ENCODE measurements at places on chromosomes 1 and 21.

- DNase-seq = peak; percentile 31
These were observed 36.8 kb downstream of the RAP1A start for GRCh38 chr1:111656086-111657017.

GRCh38 chr1:204680461-204680860, 5.1 kb downstream of the LRRN2 start:
- no peak for DNase-seq

DNA sequence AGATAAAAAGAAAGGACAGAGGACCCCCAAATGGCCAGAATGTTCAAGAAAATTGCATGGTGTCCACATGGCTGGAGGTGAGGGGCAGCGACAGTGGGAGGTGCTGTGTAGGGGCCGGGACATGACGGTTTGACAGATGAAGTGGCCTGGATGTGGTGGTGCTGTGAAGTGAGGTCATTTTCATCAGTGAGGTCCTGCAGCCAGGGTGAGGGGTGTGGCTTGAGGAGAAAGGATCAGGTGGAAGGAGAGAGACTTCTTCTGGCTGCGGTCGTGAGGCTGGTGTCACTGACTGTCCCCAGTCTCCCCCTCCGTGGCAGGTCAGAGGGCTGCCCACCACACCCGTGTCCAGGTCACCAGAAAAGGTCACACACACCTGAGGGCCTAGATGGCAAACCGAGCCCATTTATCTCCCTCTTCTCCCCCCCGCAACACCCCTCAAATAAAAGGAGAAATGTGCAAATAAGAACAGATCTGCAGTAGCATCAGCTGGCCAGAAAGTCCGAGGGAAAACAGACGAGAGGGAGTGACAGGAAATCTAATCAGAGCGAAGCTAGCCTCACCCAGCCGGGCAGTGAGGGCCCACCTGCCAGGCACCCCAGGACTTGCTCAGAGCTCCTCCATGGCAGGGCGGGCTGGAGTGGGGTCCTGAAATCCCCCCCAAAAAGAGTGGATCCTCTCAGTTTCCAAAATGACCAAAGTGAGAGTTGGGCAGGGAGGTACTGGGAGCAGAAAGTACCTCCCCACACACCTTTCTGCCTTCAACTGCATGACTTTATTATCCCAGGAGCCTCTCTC, 148.5 kb upstream of the EDN2 start:
- DNase-seq = no peak

- DNase-seq = peak; percentile 36
These were observed 10.7 kb downstream of the LRRC47 start for GRCh38 chr1:3785456-3786157.

- no peak for DNase-seq
These were observed 36.1 kb downstream of the BRINP2 start for GRCh38 chr1:177206831-177207355.

DNA sequence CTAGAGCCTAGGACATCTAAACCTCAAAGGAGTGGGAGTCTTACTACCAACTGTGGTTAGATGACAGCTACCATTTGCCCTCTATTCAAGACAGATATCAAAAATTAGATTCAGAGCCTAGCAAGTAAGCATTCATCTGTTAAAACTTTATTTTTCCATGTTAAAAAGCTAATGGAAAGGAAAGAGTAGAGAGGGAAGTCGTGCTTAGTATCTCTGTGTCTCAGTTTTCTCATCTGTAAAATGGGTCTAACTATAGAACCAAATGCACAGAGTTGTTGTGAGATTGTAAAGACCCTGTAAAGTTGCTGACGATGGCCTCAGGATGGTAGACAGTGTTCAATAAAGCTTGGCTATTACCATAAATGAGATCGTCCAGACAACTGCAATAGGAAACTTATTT, 428.5 kb upstream of the RUNX1 start:
- no peak for DNase-seq
